ENCODE measurements at places on chromosomes 1 and 21.

- DNase-seq: no peak
Measured at GRCh38 chr1:170247751-170248521, 102.2 kb downstream of the NTMT2 start.

DNA sequence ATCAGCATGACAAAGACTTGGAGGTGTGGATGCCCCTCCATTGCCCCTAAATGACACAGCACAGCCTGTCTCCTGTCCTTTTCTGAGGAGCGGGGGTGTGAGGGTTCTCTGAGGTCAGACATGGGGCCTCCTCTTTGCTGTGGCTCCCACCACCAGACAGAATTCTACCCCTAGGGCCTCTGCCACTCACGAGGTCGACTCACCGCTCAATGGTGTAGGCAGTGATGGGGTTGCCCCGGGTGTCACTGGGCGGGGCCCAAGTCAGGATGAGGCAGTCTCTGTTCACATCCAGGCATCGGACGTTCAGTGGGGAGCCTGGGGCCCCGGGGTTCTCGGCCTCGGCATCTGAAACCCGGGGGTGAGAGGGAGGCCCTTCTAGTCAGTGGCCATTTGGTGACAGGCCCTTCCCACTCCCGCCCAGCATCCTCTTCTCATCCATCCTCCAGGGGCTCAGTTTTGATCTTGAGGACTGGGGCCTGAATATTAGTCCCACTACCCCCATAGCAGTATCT lies 19.9 kb downstream of the MYOM3 start:
- DNase-seq: no peak

GRCh38 chr1:44302541-44302940 lies 52.5 kb downstream of the ERI3 start:
- DNase-seq: no peak

- DNase-seq: no peak
Measured at GRCh38 chr21:27700974-27701614, 734.2 kb upstream of the ADAMTS5 start.

- peak; percentile 1 for DNase-seq
Measured at GRCh38 chr21:22791986-22792560, 1793.9 kb downstream of the NCAM2 start.

DNA sequence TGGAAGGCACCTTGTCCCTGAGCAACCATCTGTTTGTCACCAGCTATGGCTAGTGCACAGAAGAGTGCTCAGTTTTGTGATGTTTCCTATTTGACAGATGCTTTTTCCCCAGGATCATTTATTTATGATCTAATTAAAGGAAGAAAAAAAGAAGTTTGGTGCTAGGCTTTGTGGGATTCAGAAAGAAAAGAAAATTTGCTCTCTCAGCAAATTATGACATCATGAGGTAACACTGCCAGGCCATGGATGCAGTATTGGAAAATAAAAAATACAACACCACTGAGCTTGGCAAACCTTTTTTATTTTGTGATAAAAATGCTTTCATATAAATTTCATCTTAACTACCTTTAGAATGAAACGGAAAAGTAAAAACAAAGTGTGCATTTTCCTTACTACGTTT lies 15.5 kb upstream of the ADAM30 start:
- no peak for DNase-seq
